ENCODE measurements at places on chromosomes 5 and 9.

DNA sequence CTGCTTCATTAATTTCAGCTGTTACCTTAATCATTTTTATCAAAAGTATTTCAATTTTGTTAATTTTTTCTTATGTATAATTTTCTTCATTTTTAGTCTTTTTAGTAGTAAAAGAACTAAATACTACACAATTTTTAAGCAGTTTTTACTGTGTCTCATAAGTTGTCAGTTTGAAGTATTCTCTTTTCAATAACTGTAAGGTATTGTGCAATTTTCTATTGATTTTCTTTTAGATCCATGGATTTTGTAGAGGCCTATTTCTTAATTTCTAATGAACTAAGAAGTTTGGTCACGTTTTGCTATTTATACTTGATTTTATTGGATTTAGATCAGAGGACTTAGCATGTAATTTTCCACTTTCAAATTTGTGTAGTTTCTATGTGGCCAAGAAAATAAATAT is 207.7 kb upstream of the PRR16 start:
- no peak for DNase-seq

DNA sequence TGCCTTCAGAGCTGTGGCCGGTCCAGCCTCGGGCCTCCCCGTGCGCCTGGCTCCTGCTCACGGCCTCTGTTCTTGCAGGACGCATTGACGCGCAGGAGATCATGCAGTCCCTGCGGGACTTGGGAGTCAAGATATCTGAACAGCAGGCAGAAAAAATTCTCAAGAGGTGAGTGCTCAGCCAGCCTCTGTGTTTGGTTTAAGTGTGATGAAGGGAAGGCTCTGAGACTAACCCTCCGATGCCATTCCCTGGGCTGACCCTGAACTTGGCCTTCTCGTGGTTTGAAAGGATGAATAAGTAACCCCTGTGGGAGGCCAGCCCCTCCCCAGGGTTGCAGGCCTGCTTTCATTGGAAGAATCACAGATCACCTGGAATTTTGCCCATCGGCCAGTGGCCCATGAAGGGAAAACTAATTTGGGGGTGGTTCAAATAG is 26.3 kb downstream of the PTGES2 start:
- DNase-seq: no peak

- DNase-seq: no peak
Measured at GRCh38 chr5:75667586-75667985, 49.7 kb downstream of the POC5 start.

GRCh38 chr9:116166713-116167112 is 13.1 kb downstream of the PAPPA start:
- DNase-seq: no peak

DNA sequence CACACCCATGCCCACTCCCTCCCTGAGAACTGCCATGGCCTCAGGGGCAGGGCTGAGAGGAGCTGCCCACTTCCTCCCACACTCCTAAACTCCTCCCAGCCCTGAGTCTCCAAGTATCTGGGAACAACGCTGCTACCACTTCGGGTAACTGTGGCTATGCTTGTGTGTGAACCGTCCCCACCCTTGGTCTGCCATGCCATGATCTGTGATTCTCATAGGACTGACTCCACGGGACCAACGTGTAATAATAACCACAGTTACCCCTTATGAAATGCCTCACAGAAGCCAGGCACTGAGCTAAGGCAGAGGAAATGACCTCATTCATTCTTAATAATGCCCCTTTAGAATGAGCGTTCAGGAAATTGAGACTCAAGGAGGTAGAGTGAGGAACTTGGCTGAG is 103.9 kb upstream of the SMIM23 start:
- no peak for DNase-seq

DNA sequence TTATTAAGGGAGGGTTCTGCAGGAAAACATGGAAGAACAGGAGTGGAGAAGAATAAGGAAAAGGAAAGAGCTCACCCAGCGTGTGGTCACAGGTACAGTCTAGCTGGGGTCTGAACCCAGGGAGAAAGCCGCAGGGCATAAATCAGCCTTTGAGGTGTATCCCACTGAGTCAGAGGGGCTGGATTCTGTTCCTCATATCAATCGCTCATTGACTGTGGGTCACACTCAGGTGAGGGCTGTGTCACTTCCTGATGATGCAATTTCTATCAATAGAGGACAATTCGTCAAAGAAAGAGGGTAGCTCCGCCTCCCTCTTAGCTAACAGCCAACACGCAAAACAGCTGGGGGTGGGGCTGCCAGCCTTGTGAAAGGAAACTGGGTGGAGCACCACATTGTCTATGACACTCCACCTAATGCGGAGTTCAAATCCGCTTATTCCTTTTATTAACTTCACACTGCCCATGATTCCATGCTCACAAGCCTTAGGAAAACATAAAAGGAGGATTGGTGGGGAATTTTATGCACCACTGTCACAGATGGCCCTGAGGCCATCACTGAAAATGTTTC is 176.2 kb downstream of the ICE1 start:
- no peak for DNase-seq

GRCh38 chr9:17160327-17160726 is 25.5 kb downstream of the CNTLN start:
- DNase-seq: no peak

DNA sequence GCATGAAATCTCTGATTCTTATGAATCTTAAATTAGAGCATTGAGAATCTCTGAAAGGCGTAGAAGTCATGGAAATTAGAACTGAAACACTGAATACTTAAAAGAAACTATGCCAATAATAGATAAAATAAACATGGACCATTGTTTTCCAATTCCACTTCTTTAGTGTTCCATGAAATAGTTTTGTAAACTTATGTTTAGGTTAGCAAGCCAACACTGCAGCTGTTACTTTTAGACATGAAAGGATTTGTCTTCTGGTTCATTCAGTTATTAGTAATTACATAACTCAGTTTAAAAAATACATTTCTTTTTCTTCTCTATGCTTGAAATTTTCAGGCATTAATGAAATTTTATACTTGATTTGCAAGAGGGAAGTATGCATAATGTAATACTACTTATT is 733.4 kb upstream of the NUDT12 start:
- no peak for DNase-seq

DNA sequence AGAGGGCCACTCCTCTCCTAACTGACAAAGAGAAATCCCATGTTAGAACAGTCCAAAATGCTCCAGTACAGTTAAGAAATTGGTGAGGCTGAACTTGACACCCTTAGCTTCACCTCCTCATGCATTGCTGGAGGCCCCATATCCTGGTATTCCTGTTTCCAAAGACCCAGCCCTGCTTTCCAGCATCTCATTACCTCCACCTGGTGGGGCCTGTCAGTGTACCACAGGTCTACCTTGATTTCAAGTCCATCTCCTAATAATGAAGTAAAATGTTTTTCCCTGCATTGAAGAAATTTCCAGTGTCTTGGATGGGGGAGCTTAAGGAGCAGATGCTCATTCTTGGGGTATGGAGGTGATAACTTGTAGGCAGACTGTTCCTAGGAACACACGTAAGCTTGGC is 70.6 kb upstream of the S1PR3 start:
- no peak for DNase-seq

DNA sequence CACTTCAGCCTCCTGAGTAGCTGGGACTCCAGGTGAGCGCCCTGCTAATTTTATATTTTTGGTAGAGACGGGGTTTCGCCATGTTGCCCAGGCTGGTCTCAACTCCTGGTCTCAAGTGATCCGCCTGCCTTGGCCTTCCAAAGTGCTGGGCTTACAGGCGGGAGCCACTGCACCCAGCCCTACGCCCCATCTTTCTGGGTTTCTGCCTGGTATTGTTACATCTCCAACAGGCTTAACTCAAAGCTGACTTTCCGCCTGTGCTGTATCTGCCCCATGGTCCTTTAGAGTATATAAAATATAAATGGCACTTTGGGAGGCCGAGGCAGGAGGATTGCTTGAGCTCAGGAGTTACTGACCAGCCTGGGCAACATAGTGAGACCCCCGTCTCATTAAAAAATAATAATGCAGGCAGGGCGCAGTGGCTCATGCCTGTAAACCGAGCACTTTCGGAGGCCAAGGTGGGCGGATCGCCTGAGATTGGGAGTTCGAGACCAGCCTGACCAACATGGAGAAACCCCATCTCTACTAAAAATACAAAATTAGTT is 36.5 kb upstream of the GLDC start:
- DNase-seq: no peak

Data from WTC11 (cell line).